ENCODE measurements at places on chromosomes 7 and 10. TPM values are rescaled to one million over a fixed set of nuclear protein-coding genes. Genes with fewer than 3 reads are reported as not detected.

DNA sequence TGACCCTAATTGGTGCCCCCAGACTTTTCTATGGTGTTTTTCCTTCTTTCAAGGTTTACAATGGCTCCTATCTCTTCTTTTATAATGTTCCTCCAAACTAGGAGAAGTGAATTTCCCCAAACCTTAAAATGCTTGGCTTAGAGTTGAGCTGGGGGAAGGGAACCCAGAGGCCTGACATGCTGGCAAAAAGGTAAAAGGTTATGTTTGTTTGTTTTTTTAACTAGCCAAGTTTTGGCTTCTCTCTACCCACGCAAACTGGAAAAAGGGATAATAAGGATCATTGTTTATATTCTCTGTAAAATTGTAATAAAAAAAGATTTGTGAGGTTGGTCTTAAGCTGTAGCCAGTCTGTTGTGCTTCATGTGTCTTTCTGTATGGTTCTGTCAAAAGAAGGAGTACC is 477.0 kb downstream of the IPMK start:
- H3K4me3 ChIP-seq: no peak overlapping the region
- no peak for DNase-seq
- H3K27me3 ChIP-seq: no peaks in the 10 kb centered on the region
- no peak overlapping the region for H3K27ac ChIP-seq
- H3K4me1 ChIP-seq: no peaks in the 10 kb centered on the region

GRCh38 chr7:94149789-94150545 is 145.8 kb upstream of the BET1 start:
- no peaks in the 10 kb centered on the region for H3K4me1 ChIP-seq
- DNase-seq: no peak
- H3K27ac ChIP-seq: no peak overlapping the region
- H3K27me3 ChIP-seq: no peaks in the 10 kb centered on the region
- no peak overlapping the region for H3K4me3 ChIP-seq
- no peaks in the 10 kb centered on the region for H3K36me3 ChIP-seq

DNA sequence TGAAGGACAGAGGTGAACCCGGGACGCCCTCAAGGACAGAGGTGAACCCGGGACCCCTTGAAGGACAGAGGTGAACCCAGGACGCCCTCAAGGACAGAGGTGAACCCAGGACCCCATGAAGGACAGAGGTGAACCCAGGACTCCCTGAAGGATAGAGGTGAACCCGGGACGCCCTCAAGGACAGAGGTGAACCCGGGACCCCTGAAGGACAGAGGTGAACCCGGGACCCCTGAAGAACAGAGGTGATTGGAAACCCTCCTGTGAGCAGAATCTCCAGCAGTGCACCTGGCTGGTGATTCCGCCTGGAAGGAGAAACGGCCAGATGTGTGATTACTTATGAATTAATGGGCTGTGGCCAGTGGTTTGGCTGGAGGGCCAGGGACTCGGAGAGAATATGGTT is 272.3 kb downstream of the PTPRN2 start:
- H3K4me3 ChIP-seq: no peak overlapping the region
- H3K27ac ChIP-seq: no peak overlapping the region
- no peak for DNase-seq
- H3K27me3 ChIP-seq: no peaks in the 10 kb centered on the region

GRCh38 chr7:128879939-128880746 is 17.5 kb downstream of the ATP6V1F start:
- DNase-seq: no peak
- no peak overlapping the region for H3K27ac ChIP-seq

- H3K27ac ChIP-seq: no peak overlapping the region
- H3K4me1 ChIP-seq: no peaks in the 10 kb centered on the region
- DNase-seq: no peak
- H3K36me3 ChIP-seq: no peaks in the 10 kb centered on the region
Observed at GRCh38 chr10:130193493-130194193, 57.5 kb downstream of the GLRX3 start.

GRCh38 chr7:109476409-109476808 is 906.7 kb downstream of the DNAJB9 start:
- H3K4me1 ChIP-seq: no peaks in the 10 kb centered on the region
- no peak overlapping the region for H3K27ac ChIP-seq
- no peak overlapping the region for H3K4me3 ChIP-seq
- H3K36me3 ChIP-seq: no peaks in the 10 kb centered on the region

The ZNF282 gene
- polyA plus RNA-seq: 1.1 TPM

DNA sequence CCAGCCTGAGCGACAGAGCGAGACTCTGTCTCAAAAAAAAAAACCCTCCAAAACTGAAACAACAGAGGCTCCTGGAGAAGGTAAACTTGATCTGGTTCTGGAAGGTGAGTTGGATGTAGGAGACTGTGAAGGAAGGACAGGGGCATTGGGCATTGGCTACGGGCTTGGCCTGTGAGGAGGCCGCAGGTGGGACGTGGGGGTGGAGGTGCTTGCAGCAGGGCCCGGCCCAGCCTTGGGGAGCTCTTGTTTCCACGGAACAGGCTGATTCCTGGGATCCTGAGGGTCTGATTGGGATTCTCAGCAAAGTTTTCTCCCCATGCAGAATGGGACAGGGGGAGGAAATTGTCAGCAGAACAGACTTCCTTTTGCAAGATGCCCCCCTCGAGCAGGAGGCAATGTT is 30.6 kb downstream of the IL15RA start:
- DNase-seq: no peak
- H3K4me1 ChIP-seq: no peaks in the 10 kb centered on the region
- no peak overlapping the region for H3K27ac ChIP-seq
- no peak overlapping the region for H3K4me3 ChIP-seq
- no peaks in the 10 kb centered on the region for H3K36me3 ChIP-seq
- H3K27me3 ChIP-seq: no peaks in the 10 kb centered on the region

DNA sequence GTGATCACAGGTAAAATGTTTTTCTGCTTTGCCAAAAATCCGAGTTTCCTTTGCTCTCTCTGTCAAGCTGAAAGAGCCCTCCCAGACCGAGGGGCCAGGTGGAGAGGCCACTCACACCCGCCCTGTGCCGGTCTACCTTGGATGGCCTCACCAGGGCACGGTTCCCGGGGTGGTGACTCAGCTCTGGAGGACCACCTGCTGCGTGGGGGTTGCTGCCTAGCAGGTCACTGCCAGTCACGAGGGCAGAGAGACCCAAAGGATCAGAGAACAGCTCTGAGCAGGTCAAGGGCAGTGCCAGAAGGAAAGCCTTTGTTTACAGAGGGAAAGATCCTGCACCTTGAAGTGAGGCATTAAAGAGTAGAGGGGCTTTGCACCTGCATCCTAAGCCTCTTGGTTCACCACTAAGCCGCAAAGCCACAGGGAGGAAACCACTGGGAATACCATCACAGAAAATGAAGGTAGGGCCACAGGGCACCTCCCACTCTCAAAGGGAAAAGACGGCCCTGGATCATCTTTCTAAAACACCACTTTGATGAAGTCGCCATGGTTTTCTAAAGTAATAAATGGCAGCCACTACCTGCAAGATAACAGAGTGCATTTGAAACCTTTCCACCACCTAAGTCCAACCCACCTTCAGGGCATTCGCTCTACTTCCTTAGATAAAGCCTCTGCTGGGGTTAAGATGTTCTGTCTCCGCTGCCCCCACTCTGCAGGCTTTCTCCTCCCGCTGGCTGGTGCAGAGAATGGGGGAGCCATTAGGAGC is 160.3 kb upstream of the KLF14 start:
- no peak for DNase-seq
- peaks cover 29% of the 10 kb centered on the region for H3K4me1 ChIP-seq
- H3K27me3 ChIP-seq: no peaks in the 10 kb centered on the region
- no peaks in the 10 kb centered on the region for H3K36me3 ChIP-seq
- H3K27ac ChIP-seq: no peak overlapping the region

The DYNC1I1 gene
- not detected for polyA plus RNA-seq

DNA sequence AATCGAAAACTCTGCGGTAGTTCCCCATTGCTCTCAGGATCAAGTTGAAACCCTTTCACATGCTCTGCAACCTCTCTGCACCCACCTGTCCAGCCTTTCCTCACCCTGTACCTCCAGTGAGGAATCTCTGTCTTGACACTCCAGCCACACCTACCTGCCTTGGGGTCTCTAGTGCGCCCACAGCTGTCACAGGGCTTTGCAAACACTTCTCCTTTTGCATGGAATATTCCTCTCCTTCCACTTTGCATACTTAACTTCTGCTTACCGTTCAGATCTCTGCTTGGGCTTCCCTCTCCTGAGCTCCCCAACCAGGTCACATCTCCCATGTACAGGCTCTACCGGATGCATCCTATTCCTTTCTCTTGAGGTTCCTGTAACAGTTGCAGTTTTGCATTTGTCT is 6.6 kb upstream of the ZYX start:
- peak overlapping the region; percentile 60 for H3K27ac ChIP-seq
- no peaks in the 10 kb centered on the region for H3K36me3 ChIP-seq
- H3K4me3 ChIP-seq: no peak overlapping the region
- DNase-seq: no peak

The KEL gene
- 0.21 TPM for polyA plus RNA-seq

DNA sequence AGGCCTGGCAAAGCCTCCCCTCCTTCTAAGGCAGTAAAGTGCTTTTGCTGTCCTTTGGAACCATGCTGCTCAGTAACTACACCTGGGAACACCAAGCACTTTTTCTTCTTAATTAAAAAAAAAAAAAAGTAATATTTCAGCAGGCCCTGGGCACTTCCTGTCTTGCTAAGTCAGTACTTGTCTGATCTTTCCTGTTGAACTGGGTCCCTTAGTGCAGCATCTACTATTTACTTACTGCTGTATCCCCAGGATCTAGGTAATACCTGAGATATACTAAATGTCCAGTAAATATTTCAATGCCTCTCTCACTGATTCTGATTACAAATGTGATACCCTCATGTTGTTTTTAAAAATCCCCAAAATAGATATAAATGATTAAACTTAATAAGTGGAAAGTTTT is 77.4 kb downstream of the PPP1R3C start:
- no peak for DNase-seq
- no peak overlapping the region for H3K27ac ChIP-seq
- H3K27me3 ChIP-seq: no peaks in the 10 kb centered on the region
- H3K4me3 ChIP-seq: no peak overlapping the region

The SUGCT gene
- polyA plus RNA-seq: 0.95 TPM

DNA sequence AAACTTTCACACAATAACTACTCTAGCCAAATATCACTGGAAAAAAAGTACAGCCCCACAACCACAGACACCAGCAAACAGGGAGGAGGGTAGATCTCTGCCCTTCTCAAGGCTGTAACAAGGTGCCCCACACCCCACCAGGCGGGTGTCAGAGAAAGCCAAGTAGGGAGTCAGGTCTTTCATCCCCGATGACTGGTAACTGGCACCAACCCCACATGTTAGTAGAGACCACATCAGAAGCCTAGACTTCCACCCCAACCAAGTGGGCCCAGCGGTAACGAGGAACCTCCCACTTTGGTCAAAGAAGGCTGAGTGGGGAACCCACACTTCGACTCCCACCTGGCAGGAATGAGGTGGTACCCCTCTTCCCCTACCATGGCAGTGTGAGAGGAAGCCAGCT is 16.4 kb upstream of the RUFY2 start:
- no peak overlapping the region for H3K27ac ChIP-seq
- no peaks in the 10 kb centered on the region for H3K36me3 ChIP-seq
- H3K4me3 ChIP-seq: no peak overlapping the region
- H3K27me3 ChIP-seq: no peaks in the 10 kb centered on the region
- DNase-seq: peak; percentile 25

- no peak for DNase-seq
- no peak overlapping the region for H3K4me3 ChIP-seq
- H3K4me1 ChIP-seq: peaks cover 8% of the 10 kb centered on the region
- no peaks in the 10 kb centered on the region for H3K36me3 ChIP-seq
- H3K27ac ChIP-seq: no peak overlapping the region
Observed at GRCh38 chr7:7164591-7164990, 17.8 kb upstream of the C1GALT1 start.

DNA sequence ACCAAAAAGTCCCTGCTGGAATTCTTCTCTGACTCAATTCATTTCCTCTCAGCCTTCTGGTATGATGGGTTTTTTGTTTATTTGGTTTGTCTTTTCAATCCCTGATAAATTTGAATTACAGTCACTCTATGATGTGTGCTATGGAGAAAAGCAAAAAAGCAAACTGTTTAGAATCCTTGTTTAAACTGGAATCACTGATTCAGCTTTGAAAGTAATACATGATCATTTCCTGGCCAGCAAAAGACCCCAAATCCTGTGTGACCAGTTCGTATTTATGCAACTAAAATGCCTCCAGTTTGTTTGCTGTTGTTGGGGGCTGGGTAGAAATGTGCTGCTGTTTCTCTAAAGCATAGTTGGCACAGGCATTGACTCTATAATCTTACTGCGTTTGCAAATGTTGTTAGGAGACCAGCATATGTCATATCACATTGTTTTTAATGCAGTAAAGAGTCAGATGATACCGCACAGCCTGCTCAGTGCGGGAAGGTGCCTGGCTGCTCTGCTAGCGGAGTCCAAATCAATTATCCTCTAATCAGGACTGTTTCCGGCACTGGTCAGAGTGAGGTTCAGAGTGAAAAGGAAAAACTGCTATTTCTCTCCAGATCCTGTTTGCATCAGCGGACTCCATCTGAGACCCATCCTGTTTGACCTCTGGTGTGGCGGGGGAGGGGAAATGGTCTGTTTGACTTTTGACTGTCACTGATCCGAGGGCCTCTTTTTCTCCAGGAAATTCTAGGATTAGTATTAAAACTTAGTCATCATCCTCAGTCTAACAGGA is 40.6 kb upstream of the ADD3 start:
- DNase-seq: no peak
- no peaks in the 10 kb centered on the region for H3K4me1 ChIP-seq
- H3K27ac ChIP-seq: no peak overlapping the region

DNA sequence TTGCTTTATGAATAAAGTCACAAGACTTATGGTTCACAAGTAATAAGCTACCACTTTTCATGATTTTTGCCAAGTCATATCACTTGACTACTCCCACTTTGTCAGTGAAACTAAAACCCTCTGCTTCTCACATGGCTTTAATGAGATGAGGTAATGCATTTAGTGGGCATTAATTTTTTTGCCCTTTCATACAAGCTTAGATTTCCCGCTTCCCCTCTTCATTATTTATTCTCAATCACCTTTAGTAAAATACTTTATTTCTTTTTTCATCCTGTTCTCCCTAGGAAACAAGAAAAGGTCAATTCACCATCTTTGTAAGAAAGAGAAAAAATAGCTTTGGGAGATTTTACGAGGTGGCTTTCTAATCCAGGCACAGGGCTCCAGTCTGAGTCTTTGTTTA is 109.6 kb upstream of the STARD3NL start:
- no peaks in the 10 kb centered on the region for H3K4me1 ChIP-seq
- no peak overlapping the region for H3K4me3 ChIP-seq
- DNase-seq: no peak
- no peaks in the 10 kb centered on the region for H3K36me3 ChIP-seq

- H3K27me3 ChIP-seq: no peaks in the 10 kb centered on the region
- no peak overlapping the region for H3K27ac ChIP-seq
- no peak for DNase-seq
- H3K4me1 ChIP-seq: no peaks in the 10 kb centered on the region
- no peaks in the 10 kb centered on the region for H3K36me3 ChIP-seq
- H3K4me3 ChIP-seq: no peak overlapping the region
Observed at GRCh38 chr7:49397750-49398149, 375.7 kb upstream of the VWC2 start.

GRCh38 chr7:17830206-17830605 is 110.1 kb downstream of the SNX13 start:
- no peak overlapping the region for H3K4me3 ChIP-seq
- H3K4me1 ChIP-seq: no peaks in the 10 kb centered on the region
- H3K27me3 ChIP-seq: no peaks in the 10 kb centered on the region
- H3K36me3 ChIP-seq: no peaks in the 10 kb centered on the region
- no peak for DNase-seq
- H3K27ac ChIP-seq: no peak overlapping the region

- no peaks in the 10 kb centered on the region for H3K36me3 ChIP-seq
- no peaks in the 10 kb centered on the region for H3K4me1 ChIP-seq
- no peaks in the 10 kb centered on the region for H3K27me3 ChIP-seq
- no peak for DNase-seq
- no peak overlapping the region for H3K27ac ChIP-seq
- H3K4me3 ChIP-seq: no peak overlapping the region
Observed at GRCh38 chr10:18450298-18450697, 201.1 kb downstream of the NSUN6 start.

Data from naive thymus-derived CD4-positive, alpha-beta T cell (primary cell).